ENCODE measurements at places on chromosomes 12 and 14.

DNA sequence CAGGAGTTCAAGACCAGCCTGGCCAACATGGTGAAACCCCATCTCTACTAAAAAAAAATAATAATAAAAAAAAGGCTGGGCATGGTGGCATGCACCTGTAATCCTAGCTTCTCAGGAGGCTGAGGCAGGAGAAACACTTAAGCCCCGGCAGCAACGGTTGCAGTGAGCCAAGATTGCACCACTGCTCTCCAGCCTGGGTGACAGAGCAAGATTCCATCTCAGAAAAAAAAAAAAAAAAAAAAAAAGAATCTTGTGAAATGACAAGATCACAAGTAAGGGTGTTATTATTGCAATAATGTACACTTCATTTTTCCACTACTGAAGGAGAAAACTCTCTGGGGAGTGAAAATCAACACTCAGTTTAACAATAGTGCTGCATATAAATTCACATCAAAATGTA lies 8.8 kb upstream of the PTGR2 start:
- DNase-seq: no peak

DNA sequence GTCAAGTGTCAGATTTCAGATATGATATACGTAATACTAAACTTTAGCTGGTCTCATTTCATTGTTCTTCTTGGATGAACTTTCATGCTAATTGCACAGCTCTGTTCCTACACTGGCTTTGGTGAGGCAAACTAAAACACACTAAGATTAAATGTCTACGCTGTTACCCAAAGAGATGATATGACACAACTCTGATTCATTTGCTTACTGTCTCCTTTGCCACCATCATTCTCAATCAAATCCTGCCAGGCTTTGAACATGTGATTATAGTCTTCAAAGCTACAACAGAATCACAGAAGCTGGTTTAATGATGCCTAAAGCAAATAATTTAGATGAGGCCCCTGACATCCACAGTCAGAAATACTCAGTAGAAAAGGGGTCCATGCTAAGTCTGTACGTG lies 37.7 kb downstream of the MDGA2 start:
- DNase-seq: no peak

DNA sequence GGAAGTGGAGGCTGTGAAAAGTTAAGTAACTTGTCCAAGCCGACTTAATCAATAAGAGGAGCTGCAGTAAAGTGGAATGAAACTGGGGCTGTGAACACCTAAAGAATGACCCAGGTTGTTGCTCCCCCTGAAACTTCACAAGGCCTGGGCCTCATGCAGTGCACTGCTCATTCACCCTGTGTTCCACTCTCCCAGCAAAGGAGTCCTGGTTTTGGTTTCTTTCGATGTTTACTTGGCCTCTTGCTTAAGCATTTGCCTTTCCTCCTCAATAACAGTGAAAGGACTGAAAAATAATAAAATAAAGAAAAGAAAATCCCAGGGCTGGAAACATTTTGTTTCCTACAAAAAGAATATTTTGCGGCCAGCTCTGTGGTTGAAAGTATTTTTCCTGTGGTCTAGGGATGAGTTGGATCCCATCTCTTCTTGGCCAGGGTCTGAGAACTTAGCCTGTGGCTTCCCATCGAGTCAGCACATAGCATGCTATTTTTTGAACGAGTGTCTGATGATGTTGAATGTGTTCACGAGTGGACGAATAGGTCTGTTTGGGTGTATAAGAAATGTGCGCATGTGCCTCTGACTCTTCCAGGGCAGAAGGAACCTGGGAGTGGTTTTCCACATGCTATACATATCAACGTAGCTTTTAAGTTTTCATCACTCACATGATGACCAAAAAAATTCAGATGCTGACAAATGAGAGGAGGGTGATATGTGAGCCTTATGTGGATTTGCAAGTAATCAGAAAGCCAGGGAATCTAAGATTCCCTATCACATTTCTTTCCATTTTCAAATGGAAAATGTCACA lies 349.8 kb downstream of the ZFP36L1 start:
- DNase-seq: no peak

DNA sequence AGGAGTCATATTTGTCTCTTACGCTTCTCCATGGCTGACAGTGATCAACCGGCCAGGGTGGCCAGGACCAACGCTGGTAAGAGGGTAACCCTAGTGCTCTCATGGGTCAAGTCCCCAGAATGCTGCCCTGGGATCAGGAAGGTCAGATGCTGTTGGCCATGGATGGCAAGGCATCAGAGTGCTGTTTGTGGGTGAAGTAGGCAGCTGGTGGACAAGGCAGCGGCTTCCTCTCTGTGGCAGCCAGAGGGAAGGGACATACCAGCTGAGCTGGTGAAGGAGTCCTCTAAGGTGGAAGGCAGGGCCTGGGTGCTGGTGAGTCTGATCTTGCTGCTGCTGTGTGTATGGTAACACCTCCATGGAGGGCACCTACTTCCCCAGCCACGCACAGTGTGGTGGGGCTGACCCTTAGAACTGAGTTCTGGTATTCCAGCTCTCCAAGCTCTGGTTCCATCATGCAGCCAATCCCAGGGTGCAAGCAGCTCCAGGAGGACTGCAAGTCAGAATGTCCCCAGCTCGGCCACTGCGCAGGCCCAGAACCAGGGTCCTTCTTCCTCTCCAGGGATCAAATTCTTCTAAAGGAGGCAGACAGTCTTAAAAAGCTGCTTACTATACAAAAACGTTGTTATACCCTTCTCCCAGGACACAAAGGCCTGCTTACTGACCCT lies 13.4 kb upstream of the SMOC1 start:
- DNase-seq: no peak
